GM20000 (cell line): ENCODE measurements at places on chromosomes 4 and X.
A peak's percentile ranks its signal among the peaks of the same experiment; 100 is the strongest.

DNA sequence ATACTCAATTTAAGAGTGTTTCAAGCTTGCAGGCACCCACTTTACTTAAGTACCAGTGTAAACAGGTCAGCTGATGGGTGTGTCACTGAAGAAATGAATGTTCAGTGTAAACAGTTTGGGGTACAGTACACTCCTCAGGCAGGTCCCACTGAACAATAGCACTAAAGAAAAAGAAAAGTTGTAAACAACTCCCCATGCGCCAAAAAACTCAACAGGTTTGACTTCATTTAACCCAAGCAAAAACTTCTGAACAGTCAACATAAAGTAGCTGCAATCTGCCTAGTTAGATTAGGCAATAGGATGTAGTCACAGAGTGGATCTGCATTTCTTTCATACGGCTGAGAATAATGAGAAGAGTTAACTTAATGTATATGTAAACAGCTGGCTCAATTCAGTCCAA lies 93.2 kb downstream of the FAM13A start:
- DNase-seq, result no peak

DNA sequence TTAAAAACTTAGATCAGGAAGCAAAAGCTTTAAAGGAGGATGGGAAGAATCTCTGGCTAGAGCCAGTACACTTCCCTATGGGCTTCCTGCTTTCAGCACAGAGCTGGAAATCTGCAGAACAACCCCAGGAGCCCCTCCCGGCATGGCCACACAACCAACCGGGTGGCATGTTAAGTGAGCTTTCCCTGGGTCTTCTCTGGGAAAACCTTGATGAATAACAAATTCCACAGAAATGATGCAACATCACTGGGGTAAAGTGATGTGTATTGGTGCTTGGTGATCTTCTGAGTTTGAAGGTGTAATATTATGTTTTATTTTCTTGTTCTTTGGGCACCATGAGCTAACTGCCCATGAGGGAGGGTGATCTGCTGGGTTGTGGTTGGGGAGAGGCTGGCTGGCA lies 22.1 kb downstream of the NHS start:
- DNase-seq, result no peak

- no peak for DNase-seq
Observed at GRCh38 chrX:41335958-41336331, 2.0 kb downstream of the DDX3X start.

- DNase-seq, result no peak
Observed at GRCh38 chrX:7055386-7056137, 92.0 kb upstream of the STS start.

DNA sequence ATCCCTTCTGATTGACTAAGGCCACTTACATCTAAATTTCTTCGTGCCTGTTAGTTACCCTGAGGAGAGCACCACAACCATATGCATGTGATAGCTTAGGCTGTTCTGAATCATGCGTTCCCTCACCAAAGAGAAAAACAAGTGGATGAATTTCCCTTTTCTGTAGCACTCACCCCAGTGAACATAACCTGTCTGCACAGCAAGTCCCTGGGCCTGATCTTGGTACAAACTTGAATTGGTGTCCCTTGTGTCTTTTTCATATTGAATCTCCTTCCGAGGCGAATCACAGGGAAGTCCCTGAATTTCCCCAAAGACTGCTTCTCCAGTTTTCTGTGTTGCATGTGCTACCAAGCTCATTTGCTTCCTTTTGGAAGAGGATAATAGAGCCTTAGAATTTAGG lies 100.4 kb downstream of the KLHL8 start:
- DNase-seq, result peak; percentile 8

GRCh38 chrX:47574547-47575301 lies 7.5 kb upstream of the TIMP1 start:
- peak; percentile 16 for DNase-seq

DNA sequence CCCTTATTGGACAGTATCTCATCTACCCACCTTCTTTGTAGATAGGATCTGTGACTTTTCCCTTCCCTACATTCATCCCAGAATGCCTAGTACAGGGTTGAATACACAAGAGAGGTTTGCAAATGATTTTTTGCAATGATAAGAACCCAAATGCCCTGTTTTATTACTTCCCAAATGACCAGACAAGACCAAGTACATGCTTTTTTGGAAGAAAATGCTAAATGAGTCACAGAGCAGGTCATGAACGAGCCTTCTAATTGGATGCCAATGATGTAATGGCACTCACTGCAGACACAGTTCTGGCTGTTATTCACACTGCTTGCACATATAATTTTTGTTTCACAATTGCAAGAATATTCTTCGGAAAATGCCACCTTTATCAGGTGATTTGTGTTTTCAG lies 17.8 kb upstream of the GABRQ start:
- DNase-seq, result no peak

- no peak for DNase-seq
Observed at GRCh38 chr4:5237086-5237660, 185.9 kb downstream of the STK32B start.

DNA sequence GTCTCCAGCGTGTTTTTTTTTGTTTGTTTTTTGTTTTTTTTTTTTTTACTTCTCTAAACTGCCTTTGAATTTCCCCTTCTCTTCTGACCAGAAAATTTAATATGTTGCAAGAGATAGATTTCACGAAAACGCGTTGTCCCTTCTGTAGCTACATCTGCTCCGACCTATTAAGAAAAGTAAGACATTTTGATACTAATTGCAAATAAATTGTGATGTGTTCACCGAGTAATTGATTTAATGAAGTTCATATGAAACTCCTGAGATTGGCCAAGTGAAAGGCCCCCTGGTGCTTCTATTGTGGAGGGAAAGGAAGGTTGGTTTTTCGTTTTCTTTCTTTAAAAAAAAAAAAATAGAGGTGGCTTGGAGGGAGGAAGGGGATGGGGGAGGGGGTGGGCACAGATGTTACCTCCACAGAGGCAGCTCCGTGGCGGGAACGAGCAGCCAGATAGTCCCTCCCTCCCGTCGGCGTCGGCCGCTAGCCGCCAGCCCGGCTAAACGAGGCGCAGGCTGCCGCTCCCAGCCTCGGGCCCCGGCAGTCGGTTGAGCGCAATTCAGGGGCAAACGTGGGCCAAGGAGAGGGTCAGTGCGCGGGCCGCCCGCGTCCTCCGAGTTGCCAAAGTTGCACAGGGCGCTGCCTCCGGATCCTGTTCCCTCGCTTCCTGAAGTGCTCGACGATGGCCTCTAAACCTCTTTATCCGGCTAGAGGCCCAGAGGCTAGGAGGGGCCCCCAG lies 139.1 kb upstream of the ZIC3 start:
- DNase-seq, result no peak

GRCh38 chr4:64857815-64858214 lies 448.6 kb upstream of the TECRL start:
- DNase-seq, result no peak

DNA sequence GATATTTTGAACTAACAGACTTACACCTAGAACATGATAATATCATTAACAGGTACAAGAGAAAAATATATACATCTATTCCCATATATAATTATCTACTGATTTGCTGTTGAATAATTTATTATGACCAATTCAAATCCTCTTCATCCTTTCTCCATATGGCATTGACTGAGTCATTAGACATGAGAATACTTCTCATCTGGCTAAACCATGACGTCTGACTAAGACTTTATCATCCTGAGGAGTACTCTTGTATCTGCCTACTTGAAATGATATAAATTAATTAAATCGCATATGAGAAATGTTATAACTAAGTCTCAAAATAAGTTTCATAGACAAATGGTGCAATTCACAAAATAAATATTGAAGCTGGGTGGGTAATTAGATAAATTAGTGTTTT lies 67.4 kb downstream of the EMCN start:
- DNase-seq, result no peak

DNA sequence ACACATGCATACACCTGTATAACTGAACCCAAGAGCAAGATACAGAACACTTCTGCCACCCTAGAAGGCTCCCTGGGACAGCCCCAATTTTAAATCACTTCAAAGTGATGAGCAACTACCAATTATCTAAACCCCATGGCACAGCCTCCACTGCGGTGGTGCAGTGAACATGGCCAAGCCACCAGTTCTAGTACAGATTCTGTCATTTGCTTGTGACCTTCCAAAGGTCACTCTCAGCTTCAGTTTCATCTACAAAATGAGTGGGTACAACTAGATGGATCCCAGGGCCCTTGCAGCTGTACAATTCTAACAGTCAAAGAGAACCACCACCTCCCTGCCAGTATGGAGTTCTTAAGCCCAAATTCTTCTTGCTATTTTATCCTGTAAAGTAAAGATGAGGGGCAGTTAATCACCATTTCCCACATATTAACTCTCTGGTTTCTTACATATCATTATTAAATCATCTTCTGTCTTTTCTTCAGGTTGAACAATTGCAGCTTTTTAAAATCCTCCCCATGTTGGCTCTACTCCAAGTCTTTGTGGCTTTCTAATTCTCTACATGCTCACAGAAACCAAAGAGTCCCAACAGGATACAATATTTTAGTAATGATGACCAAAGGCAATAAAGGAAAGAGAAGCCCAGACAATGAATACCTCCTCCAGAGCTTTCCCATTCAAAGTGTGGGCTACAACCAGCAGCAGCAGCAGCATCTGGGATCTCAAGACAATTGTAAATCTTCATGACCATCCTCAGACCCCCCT lies 39.0 kb upstream of the GPM6B start:
- no peak for DNase-seq

DNA sequence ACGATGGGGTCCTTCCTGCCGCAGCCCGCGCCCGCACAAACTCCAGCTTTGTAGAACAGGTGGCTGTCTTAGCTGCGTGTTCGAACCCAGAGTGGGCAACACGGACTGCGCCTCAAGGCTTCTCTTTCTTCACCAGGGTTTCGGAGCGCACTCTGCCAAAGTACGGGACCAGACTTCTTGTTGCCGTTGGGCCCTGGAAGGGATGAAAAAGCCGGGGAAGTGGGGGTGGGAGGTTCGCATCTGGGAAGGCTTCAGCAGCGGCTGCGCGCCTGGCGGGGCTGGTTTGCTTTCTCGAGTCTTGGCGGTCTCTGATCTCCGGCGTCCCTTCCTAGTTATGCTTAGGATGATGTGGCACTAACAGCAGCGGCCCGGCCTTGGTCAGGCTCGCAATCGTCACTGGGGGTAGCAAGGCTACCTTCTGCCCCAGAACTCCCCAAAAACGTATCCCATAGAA lies 673 bp downstream of the PARM1 start:
- DNase-seq, result peak; percentile 23

- no peak for DNase-seq
Observed at GRCh38 chr4:53121264-53121865, 244.5 kb downstream of the SCFD2 start.

- DNase-seq, result no peak
Observed at GRCh38 chrX:41684940-41685339, 3.8 kb upstream of the GPR34 start.

DNA sequence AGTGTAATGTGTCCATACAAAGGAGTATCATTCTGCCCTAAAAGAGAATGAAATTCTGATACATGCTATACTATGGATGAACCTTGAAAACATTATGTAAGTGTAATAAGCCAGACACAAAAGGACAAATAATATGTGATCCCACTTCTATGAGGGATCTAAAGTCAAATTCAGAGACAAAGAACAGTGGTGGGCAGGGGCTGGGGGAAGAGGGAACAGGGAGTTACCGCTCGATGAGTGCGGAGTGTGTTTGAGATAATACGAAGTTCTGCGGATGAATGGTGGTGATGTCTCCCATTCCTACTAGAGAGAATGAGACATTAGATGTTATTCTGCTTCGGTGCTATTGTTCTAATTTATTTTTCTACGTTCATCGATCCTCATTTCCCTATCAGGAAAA lies 46.1 kb upstream of the TLR2 start:
- no peak for DNase-seq

- no peak for DNase-seq
Observed at GRCh38 chr4:121148000-121148399, 16.1 kb downstream of the TNIP3 start.

DNA sequence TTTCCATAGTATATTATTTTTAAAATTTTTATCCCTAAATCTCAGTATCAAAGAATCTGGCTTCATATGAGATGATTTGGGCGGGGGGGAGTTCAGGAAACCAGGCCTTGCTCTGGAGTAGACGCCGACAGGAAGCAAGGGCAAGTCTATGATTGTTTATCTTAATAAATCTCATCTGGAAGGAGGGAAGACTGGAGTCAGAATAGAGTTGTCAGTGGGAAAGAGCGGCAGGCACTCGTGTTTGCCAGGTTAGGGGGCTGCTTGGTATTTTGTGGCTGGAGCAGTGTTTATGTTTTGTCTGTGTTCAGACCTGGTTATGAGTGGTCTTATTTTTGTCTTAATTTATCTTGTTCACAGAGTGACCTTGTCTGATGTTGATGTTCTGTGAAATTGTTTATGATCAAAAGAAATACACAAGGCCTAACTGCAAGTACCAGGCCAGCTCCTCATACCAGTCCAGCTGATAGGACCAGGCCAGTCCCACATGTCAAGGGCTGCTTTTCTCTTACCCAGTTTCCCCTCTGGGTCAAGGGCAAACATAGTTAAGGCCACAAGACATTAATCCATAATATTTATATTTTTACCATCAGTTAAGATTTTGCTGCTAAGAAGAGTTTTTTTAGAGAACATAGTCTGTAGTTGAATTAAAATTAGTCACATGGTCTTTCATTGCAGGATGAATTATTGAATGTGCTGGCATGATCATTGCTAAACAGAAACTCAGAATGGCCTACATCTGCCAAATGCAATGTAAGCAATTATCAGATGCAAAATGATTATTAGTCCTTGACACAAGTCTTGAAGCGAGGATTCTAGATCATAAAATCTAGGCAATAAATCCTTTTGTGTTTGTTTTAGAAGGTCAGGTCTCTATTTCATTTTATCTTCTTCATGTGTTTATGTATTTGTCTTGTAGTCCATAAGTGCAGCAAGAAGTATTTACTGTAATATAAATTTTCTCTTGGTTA lies 176.5 kb downstream of the GASK1B start:
- DNase-seq, result no peak

GRCh38 chr4:18075823-18076433 lies 54.4 kb upstream of the LCORL start:
- no peak for DNase-seq

GRCh38 chr4:185859111-185859510 lies 47.1 kb upstream of the SORBS2 start:
- no peak for DNase-seq

DNA sequence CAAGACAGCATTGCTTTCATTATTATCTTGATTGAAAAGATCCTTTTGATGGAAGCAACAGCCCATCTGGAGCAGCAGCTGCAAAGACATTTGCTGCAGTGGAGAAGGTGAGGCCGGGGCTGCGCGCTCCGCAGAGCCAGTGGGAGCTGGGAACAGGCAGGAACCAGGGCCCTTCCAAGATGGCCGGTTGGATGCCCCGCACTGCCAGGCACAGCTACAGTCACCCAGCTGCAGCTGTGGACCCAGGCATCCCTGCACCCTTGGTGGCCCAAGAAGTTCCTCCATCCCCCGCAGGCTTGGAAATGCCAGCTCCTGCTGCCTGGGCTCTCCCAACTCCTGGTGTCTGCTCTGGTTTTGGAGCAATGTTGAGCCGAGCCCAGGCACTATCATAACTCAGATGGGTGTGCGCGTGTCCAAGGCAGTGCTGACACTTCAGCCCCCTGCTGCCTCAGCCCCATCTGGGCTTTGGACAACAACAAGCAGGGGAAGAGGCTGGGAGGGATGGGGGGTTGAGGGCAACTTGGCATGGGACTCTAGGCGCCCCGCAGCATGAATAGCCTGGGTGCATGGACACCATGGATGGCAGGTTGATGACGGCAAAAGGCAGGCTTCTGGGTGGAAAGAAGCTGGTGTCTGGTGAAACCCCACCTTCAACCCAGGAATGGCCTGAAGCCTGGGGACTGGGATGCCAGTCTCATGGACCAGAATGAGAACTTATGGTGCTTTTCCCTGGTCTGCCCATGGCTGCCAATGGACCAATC lies 371.8 kb downstream of the FSTL5 start:
- no peak for DNase-seq

GRCh38 chr4:6984612-6985425 lies 58.4 kb upstream of the TADA2B start:
- DNase-seq, result no peak
